ENCODE measurements at places on chromosomes 16 and 17.

GRCh38 chr16:55811811-55812210 is 21.1 kb downstream of the CES1 start:
- peaks cover 23% of the 10 kb centered on the region for H3K27me3 ChIP-seq
- no peak for DNase-seq
- H3K4me1 ChIP-seq, result no peaks in the 10 kb centered on the region
- no peak overlapping the region for H3K4me3 ChIP-seq

DNA sequence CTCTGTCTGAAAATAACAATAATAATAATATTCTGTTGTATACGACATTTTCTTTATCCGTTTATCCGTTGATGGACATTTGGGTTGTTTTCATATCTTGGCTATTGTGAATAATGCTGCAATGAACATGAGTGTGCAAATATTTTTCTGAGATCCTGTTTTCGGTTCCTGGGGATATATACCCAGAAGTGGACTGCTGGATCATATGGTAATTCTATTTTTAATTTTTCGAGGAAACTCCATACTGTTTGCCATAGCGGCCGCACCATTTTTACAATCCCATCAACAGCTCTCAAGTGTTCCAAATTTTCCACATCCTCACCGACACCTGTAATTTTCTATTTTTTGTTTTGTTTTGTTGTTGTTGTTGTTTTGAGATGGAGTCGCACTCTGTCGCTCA is 5.3 kb upstream of the PRSS41 start:
- H3K36me3 ChIP-seq, result no peaks in the 10 kb centered on the region
- H3K27me3 ChIP-seq, result peaks cover 21% of the 10 kb centered on the region
- H3K4me1 ChIP-seq, result no peaks in the 10 kb centered on the region

GRCh38 chr17:52147872-52148271 is 10.6 kb downstream of the CA10 start:
- no peak overlapping the region for H3K4me3 ChIP-seq
- DNase-seq, result no peak
- peaks cover 16% of the 10 kb centered on the region for H3K4me1 ChIP-seq
- no peaks in the 10 kb centered on the region for H3K36me3 ChIP-seq

DNA sequence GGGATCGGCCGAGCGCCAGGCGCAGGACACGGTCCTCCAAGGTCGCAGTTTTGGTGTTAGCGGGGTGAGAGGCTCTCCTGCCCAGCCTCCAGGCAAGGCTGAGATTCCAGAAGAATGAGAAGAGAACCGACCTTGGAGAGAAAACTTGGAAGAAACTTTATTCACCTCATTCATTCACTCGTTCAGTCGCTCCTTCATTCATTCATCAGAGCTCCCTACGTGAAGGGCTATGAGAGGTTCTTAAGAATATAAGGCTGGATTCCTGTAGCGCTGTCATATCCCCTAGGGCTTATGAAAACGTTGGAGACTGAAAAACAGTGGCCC is 991 bp upstream of the MYH10 start:
- H3K27me3 ChIP-seq, result peaks cover 66% of the 10 kb centered on the region
- DNase-seq, result no peak
- H3K36me3 ChIP-seq, result no peaks in the 10 kb centered on the region
- peaks cover 11% of the 10 kb centered on the region for H3K4me1 ChIP-seq
- H3K4me3 ChIP-seq, result peak overlapping the region; percentile 87

DNA sequence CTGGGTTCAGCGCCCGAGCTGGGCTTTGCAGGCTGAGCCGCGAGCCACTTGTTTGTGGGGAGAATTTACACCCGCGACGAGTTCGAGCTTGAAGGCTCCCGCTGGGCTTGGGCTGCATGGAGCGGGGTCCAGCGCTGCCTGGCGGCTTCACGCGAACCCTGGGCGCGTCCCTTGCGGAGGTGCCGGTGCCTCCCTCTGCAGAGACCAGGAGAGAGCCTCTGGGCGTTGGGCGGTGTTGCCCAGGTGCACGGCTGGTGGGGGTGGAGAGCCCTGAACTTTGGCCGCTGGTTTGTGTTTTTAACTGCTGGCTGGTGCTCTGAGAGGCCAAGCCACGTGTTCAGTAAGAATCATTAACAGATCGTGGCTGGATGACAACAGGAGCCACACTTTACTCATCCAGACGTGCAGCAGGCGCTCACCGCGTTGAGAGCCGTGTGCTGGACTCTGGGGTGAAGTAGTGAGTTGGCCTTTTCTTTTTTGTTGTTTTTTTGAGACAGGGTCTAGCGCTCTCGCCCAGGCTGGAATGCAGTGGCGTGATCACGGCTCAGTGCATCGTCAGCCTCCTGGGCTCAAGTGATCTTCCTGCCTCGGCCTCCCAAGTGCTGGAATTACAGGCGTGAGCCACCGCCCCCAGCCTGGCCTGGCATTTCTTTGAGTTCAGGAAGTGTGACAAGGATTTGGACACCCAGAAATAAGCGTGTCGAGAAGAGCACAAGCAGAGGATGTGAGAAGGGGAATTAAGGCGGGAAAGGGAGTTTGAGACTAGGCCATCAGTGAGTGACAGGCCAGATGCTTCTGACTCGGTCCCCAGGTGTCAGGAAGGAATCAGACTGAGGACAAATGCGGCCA is 827 bp downstream of the CDK10 start:
- peaks cover 24% of the 10 kb centered on the region for H3K36me3 ChIP-seq
- peaks cover 16% of the 10 kb centered on the region for H3K4me1 ChIP-seq
- H3K27me3 ChIP-seq, result no peaks in the 10 kb centered on the region
- peak overlapping the region; percentile 80 for H3K27ac ChIP-seq
- DNase-seq, result no peak
- H3K4me3 ChIP-seq, result peak overlapping the region; percentile 86

DNA sequence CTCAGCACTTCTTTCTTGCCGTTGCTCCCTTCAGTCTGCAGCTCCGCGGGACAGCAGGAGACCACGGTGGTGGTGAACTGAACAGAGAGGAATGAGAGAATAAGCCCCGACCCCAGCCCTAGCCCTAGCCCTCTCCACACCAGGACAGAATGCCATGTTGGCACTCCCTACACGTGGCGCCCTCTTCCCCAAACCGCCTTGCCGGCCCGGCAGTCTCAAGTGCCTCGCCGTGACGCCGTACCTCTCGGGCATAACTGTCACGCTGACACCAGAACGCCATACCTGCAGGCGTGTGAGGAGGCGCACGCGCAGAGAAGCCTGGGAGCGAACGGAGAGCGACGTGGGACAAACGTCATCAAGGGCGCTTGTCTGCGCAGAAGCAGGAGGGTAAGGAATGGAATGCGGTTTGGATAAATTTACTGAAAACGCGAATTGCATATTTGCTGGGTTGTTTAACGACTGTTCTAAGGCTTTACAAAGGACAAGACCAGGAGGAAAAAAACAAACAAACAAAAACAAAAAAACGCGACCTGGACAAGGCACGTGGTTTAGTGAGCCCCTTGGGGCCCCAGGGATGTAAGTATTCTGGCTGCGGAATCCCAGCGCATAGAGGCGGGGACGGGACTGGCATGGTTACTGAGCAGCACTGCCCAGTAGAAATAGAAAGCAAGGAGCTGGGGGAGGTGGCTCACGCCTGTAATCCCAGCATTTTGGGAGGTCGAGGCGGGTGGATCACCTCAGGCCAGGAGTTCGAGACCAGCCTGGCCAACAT is at the start of gene AARSD1:
TSS of gene AARSD1 (minus strand) at position 294 of the 772 bp plus-strand sequence. CDS start at position 280, 14 bp downstream.
- peaks cover 21% of the 10 kb centered on the region for H3K4me1 ChIP-seq
- peak; percentile 89 for DNase-seq
- peaks cover 3% of the 10 kb centered on the region for H3K27me3 ChIP-seq
- peaks cover 38% of the 10 kb centered on the region for H3K36me3 ChIP-seq
- H3K27ac ChIP-seq, result peak within 1 kb of the TSS; percentile 100

All from activated naive CD8-positive, alpha-beta T cell treated with anti-CD3 and anti-CD28 coated beads, Interleukin-2, amount 50 U/mL, for 24 hours (primary cell).